Activated T-helper 1 cell treated with Interleukin-2 at 50 U/mL for 16 hours (primary cell): ENCODE measurements at places on chromosomes 11 and 22.

DNA sequence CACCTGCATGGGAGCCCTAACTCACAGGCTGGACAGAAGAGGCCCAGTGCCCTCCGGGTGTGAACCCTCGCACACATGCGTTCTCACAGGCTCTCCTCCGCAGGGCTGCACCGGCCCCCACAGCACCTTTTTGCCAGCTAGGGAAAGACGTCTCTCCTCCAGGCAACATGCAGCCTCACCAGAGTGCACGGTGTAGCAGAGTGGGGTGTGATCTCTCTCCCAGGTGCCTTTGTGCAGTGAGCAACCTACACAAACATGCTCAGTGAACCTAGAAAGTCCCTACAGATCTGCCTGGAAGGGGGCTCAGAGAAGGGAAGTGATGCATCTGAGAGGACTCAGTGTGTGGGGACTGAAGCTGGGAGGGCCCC, 3.7 kb upstream of the CARNS1 start:
- no peak for DNase-seq

DNA sequence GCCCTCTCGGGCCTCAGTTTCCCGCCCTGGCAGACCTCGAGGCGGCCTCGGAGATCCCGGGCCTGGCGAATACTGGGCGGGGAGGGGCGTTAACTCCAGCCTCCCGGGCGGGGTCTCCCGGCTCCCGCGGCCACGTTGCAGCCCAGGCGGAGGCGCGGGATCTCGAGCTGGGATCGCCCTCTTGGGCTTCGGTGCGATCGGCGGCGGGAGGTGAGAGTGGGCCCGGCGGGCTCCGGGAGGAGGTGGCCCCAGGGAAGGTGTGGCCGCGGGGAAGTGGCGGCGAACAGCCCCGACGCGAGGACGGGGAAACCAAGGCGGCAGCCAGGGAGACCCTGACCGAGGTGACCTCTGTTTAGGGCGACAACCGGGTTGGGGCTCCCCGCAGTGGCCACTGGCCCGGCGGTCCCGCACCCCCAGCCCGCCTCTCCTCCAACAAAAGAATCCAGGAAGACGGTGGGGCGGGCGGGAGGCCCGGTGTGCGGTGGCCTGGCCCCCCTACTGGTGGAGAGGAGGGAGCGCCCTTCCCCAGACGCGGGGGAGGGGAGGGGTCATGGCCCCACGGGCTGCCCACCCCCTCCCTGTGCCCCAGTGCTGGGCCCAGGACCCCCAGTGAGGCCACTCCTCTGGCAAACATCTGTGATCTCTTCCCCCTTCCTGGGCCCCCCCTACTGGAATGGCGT, at the start of gene PHETA2:
PHETA2 (plus strand) TSS at position 117 of the 680 bp plus-strand sequence. CDS start 3,046 bp downstream, outside the sequence.
- DNase-seq, result peak; percentile 52

DNA sequence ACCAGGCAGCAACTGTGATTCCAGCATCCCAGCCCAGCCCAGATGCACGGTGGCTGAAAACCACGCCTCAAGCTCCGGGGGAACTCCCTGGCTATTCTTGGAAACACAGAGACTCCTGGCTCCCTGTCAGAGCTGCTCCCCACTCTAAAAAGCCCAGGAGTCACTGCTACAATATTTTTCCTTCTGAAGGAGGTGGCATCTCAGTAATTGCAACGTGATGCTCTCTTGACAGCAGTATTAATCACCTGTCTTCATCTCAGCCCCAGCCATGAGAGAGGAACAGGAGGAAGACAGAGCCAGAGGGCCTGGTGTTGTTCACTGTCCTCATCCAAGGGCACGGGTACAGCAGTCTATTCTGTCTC, 26.9 kb downstream of the DRD2 start:
- no peak for DNase-seq

GRCh38 chr11:45354976-45355705, 69.0 kb upstream of the SYT13 start:
- peak; percentile 80 for DNase-seq

DNA sequence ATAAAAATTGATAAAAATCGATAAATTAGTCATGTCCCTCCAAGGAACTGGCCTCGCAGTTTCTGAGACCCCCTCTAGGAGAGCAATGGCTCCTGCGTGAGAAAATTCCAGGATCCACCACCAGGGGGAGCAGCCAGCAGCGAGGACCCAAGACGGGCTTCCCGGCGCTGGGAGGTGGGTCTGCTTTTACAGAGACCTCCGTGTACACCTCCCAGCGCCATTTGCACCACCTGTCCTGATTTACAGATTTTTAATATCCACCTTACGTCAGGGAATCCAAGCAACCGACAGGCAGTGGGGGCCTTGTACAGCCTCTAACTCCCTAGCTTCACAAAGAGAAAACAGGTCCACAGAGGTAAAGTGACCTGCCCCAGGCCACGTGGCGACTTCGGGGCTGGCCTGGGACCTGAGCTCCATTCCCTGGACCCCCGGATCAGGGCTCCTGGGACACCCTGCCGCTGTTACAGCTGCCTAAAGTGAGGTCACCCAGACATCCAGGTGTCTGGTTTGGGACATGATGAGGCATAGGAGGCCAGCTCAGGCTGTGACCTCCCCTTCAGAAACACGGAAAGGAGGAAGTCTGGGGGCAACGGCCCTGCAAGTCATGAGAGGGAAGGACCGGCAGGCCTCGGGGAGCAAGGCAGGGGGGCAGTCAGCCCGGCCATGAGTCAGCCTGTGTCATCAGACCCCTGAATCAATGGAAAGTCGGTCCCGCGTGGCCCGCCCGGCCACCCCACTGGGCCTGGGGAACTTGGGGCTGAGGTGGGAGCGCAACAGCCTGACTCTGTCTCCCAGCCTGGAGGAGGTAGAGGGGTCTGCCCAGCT, 3.5 kb downstream of the OSM start:
- peak; percentile 64 for DNase-seq

DNA sequence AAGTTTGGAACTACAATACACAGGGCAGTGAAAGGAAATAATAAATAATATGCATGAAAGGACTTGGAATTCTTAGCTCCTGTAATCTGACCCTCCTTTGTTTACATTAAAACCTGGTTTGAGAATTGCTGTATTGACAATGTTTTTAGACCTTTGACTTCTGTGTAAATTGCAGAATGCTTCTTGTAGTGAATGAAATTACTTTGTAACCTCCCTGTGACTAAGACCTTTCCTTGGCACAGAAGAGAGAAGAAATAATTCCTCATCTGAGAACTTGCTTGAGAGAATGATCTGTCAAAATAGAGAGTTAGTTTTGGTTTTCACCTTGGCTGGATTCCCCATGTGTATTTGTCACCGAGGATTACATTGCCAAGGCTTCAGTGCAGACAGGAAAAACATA, 640.0 kb upstream of the ANO5 start:
- no peak for DNase-seq
